ENCODE measurements at places on chromosomes 2 and 18. TPM values are rescaled to one million over a fixed set of nuclear protein-coding genes. Genes with fewer than 3 reads are reported as not detected.

The PTH2R gene
- not detected for polyA plus RNA-seq

The CNRIP1 gene
- polyA plus RNA-seq: 6.1 TPM

The NDC80 gene
- 0.13 TPM for polyA plus RNA-seq

DNA sequence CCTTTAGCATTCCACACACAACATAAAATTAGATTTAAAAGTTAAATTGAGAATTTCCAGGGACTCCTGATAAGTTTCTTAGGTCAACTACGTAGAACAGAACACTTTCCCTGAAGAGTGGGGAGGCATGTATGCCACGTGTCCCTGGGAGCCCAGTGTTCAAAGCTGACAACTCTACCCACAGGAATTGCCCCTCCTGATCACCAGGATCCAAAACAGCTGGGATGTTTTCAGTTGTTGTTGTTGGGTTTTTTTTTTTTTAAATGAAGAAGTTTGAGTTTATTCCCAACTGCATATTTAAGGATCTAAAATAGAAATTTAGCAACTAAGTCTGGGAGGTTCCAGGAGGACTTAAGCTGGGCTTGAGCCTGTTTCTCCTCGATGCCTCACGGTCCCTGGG lies 100.5 kb downstream of the TPGS2 start:
- no peaks in the 10 kb centered on the region for H3K4me1 ChIP-seq
- H3K36me3 ChIP-seq: peaks cover 15% of the 10 kb centered on the region
- DNase-seq: no peak
- no peaks in the 10 kb centered on the region for H3K27me3 ChIP-seq
- no peak overlapping the region for H3K27ac ChIP-seq
- H3K4me3 ChIP-seq: no peak overlapping the region

All from psoas muscle (tissue), 8 donors.